ENCODE measurements at places on chromosomes 7 and 10. TPM values are rescaled to one million over a fixed set of nuclear protein-coding genes. Genes with fewer than 3 reads are reported as not detected.

SPRN gene
- total RNA-seq: 0.15 TPM

ZNF746 gene
- total RNA-seq: 18.5 TPM

ECHDC3 gene
- 24.7 TPM for total RNA-seq

SNCG gene
- total RNA-seq: 7.2 TPM

CLRN3 gene
- total RNA-seq: 0.52 TPM

CALML3 gene
- not detected for total RNA-seq

TNRC18 gene
- 213 TPM for total RNA-seq

HTR5A gene
- total RNA-seq: not detected

ASB10 gene
- total RNA-seq: not detected

DLX5 gene
- not detected for total RNA-seq

NKX1-2 gene
- total RNA-seq: not detected

EVX1 gene
- total RNA-seq: not detected

WIPF3 gene
- 4.9 TPM for total RNA-seq

BCCIP gene
- 52.2 TPM for total RNA-seq

ZNF273 gene
- 6.2 TPM for total RNA-seq

RBM20 gene
- total RNA-seq: not detected

SPDYE6 gene
- total RNA-seq: not detected

CRPPA gene
- 9.9 TPM for total RNA-seq

AKR1C2 gene
- 10.6 TPM for total RNA-seq

PDE6C gene
- total RNA-seq: not detected

AKR1E2 gene
- 1.1 TPM for total RNA-seq

GIMAP8 gene
- total RNA-seq: not detected

ABCA13 gene
- 12.1 TPM for total RNA-seq

SEMA4G gene
- 15.9 TPM for total RNA-seq

UPK3BL2 gene
- total RNA-seq: 18.3 TPM
